ENCODE measurements at places on chromosomes 5 and 9.

- DNase-seq, result no peak
Measured at GRCh38 chr5:174187001-174187400, 141.5 kb downstream of the NSG2 start.

DNA sequence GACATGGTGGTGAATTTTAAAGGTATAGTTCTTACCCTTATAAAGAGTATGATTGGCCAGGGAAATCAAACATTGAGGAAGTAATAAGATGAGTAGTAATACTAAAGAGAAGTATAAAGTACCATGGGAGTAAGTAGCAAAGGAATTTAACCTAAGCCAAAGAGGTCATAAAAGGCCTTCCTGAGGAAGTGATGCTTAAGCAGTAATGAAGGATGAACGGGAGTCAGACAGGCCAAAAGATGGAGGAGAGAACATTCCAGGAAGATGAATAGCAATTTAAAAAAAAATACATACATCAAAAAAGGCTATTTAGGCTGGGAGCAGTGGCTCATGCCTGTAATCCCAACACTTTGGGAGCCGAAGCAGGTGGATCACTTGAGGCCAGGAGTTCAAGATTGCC, 29.0 kb downstream of the KLHL3 start:
- DNase-seq, result peak; percentile 92

GRCh38 chr9:69393425-69393824, 68.4 kb downstream of the ENTREP1 start:
- no peak for DNase-seq

DNA sequence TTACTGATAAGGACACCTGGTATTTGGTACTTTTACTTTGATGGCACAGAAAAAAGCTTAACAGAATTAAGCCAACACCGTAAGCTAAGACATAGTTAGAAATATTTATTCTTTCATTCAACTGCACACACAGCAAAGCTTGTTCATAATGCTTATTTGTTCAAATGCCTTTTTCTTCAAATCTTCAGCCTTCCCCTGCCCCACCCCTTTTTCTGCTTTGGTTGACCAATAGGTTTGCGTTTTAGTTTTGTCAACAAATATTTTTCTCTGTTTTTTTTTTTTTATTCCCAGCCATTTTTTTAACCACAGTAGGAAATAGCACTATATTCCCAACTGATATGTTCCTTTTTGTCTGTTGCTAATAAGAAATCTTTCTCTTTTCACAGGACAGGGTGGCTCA, 4.9 kb upstream of the RICTOR start:
- no peak for DNase-seq

DNA sequence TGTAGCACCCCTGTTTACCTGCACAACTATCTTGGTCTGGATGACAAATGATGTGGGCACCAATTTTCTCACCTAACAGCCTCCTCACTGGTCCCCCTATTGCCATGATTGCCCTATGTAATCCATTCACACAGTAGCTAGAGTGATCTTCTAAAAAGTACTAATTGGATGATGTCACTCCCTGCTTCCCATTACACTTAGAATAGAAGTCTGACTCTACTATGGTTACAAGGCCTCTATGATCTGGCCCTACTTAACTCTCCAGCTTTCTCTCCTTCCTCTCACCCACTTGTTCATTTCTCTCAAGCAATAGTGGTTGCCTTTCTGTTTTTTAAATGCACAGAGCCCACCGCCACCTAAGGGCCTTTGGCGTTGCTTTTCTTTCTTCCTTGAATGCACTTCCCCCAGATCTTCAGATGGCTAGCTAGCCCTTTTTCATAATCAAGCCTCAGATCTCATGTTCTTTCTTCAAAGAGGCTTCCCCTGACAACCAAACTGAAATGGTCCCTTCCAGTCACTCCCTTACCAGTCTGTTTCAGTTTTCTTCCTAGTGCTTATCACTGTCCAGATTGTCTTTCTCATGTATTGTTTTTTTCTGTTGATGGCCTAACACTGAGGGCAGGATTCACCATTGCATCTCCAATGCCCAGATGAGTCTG, 8.7 kb downstream of the IGIP start:
- DNase-seq, result no peak

DNA sequence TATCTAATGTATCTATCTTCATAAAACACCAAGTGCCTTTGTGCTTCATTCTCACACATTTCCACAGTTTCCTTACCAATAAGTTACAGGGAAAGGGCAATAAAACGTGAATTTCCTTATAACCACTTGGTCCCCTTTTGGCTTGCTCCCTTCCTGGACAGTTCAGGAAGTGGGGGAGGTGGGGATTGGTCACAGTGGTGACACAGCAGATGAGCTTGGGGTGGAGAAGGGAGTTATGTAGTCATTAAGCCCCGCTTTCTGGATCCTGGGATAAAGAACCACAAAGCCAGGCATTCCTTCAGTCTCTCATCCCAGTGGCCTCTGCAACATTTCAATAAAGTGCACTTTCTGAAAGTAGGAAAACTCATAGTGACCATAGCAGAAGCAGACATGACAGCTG, 47.1 kb upstream of the FYB1 start:
- DNase-seq, result peak; percentile 27

DNA sequence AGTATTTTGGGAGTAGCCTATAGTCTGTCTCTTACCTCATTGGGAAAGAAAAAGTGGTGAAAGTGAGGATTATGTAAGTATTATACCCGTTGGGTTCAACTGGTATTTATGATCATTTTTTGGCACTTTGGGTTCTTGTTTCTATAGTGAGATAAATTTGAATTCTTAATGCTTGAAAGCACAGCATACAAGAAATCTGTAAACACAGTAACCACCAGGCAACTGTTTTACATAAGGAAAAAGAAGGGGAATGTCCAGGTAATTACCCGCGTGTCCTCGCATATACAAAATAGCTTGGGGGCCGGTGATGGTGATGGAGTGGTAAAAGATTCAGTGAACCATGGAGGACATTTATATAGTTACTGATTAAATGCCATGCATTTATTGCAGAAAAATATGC, 60.5 kb downstream of the BASP1 start:
- DNase-seq, result no peak

- DNase-seq, result no peak
Measured at GRCh38 chr5:135442431-135443160, 4.6 kb downstream of the DCANP1 start.
